ENCODE measurements at places on chromosomes 4 and X.
A peak's percentile ranks its signal among the peaks of the same experiment; 100 is the strongest.

GRCh38 chrX:48487362-48487798, 11.4 kb downstream of the FTSJ1 start:
- DNase-seq: peak; percentile 80

GRCh38 chrX:26649534-26649933, 433.6 kb downstream of the MAGEB5 start:
- peak; percentile 0 for DNase-seq

DNA sequence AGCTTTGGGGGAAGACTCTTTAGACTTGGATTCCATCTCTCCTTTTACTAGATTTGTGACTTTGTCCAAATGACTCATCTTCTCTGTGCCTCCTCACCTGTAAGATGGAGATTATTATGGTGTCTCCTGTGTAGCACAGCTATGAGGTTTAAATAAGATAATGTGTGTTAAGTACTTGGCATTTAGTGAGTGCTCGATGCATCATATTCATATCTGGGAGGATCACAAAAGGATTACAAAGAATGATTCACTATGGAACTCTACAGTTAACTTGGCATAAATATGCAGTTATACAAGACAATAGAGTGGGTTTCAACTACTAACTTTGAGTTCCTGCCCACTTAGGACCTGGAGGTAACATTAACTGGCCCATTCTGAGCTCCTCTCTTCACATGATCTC, 2.3 kb downstream of the GBA3 start:
- no peak for DNase-seq

DNA sequence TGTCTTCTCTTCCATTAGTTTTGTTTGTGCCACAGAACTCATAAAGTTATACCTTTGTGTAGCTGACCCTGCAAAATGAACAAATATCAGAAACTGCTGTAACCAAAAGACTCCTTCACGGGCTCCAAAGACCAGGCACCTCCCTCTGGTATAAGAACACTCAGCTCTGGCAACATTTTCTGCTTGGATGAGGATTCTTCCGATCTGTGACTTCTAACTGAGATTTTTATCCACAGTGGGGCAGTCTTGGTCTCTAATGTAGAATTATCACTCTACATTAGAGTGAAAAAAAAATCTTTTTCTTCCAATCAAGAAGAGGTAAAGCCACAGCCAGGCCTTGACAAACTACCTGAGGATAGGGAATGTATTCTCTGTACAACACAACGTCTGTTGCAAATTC, 38.5 kb upstream of the PRSS48 start:
- no peak for DNase-seq

GRCh38 chr4:73679836-73680235, 59.6 kb upstream of the RASSF6 start:
- no peak for DNase-seq

DNA sequence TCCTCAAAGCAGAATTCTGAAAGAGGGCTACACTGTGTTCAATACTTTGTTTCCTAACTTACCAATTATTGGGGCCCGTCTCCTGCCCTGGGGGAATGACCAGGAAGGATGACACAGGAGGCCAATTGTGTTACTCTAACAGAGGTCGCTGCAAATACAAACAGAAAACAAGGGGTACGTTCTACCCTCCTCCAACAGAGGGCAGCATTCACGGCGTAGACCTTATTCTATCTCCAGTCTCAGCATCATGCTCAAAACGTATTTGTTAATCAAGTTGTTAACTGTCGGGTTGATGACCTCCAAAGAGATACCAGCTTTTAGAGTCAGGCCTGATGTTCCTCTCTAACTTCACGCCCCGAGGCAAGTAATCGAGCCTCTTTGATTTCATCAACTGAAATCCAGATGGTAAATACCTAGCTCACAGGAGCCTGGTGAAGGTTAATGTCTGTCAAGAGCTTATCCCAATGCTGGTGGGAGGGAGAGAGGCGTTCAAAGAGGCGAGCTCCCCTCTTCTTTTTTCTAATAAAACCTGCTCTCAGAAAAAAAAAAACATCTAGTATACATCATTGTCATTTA, 181.0 kb upstream of the KCNIP4 start:
- peak; percentile 28 for DNase-seq

DNA sequence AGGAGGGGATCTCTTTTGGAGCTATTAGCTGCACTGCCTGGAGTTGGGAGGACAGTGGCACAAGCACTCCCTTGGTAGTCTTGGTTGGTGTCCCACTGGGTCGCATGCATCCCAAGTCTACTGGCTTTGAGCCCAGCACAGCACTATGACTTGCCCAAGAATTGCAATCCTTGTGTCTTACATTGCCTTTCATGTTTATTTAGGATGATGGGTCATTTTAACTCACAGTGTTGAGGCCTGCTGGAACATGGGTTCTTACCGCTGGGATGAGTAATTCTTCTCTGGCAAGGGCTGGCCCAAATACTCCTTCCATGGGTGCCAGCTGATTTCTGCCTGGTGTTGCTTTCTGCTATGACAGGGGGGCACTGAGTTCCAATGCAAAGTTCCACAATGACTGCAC, 185.5 kb downstream of the TEX13C start:
- DNase-seq: no peak

DNA sequence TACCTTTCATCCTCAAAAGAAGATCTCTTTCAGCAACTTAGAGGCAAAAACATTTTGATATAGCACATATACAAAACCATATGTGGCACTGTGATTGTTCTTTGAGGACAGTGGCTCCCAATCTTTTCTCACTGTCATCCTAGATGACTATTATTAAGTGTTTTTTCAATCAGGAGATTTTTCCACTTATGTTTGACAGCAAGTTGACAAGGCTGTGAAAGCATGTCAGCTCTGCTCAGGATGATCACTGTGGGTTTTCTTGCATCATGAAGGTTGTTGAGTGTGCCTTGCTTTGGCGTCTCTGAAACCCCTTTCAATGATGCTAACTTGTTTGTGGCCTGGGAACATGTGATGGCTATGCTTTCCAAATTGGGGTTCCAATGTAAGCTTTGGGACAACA, 20.2 kb upstream of the NSUN7 start:
- DNase-seq: no peak

- DNase-seq: no peak
Observed at GRCh38 chr4:19187691-19188090, 1064.0 kb upstream of the SLIT2 start.

- no peak for DNase-seq
Observed at GRCh38 chrX:96440941-96441340, 243.7 kb upstream of the DIAPH2 start.

- no peak for DNase-seq
Observed at GRCh38 chr4:29047341-29048041, 1672.7 kb upstream of the PCDH7 start.

DNA sequence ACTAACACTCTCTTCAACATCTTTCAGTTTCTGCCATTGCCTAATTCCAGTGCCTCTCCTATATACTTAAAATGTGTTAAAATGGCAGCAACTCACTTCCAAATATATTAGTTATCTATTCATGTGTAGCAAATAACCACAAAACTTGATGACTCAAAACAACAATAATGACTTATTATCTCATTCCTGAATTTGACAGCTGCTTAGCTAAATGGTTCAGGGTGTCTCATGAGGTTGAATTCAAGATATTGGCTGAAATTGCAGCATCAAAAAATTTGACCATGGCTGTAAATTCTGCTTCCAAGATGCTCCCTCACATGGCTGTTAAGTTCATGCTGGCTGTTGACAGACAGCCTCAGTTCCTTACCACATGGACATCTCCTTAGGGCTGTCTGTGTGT, 25.3 kb downstream of the PITX2 start:
- DNase-seq: no peak

DNA sequence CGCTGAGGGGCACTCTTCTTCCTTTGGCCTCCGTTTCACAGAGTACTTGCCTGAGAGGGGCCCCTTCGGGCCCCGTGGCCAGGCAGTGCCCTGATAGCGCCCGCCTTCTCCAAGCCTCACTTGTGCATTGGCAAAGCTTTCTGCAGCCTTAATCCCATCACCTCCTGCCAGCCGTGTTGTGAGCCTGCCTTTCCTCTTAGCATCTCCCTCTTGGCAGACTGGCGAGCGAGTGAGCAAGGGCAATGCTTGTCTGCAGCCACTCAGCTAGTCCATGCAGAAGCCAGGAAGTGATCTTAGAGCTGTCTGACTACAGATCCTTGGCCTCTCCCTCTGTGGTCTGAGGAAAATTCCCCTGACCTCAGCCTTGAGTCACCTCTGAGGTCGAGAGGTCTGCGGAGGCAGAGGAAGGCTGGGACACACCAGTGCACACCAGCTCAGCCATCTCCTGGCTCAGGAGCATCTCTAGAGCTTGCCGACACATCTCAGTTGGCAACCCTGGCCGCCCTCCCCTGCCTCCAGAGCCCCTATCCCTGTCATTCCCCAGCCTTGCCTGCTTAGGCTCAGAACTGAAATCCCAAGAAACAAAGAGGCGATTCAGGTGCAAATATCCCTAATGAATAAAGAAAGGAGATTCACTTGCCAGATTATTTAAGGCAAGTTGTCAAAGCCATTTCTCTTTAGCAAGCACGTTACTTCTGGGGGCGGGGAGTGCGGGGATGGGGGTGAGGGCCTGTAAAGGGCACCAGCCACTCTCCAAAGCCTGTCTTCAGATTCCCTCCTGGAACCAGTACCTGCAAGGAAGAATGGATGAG, 143.5 kb upstream of the MAMLD1 start:
- DNase-seq: peak; percentile 18

DNA sequence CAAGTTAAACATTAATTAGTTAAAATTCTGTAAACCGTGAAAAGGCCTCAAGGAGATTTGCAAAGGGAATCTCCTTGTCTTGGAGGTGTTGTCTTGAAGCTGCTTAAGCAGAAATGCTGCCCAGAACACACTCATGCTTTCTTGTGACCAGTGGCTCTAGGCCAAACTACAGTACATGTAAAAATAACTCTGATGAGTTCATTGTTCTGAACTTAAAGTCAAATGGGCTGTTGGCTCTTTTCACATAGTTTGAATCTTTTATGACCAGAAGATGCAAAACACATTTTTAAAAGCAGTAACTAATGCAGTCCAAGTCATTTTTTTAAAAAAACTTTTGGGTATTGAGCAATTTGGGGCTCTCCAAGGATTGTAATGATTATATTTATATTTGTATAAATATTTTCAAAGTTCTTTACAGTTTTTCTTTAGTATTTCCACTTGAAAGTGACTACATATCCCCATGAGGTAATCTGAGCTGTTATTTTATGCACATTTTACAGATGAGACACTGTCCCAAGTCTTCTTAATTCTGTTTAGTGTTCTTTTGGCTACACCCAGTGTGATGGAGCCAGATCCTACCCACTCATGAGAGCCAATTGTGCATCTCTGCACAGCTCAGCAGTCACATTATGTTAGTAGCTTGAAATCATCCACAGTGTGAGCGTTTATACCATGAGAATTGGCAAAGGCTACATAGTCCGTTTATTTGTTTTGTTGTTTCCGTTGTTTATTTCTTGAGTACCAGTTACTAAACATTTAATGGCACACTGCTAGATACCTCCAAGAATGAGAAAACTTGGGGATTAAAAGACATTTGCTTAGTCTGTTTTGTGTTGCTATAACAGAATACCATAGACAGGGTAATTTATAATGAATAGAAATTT, 112.8 kb upstream of the ATXN3L start:
- DNase-seq: peak; percentile 13

DNA sequence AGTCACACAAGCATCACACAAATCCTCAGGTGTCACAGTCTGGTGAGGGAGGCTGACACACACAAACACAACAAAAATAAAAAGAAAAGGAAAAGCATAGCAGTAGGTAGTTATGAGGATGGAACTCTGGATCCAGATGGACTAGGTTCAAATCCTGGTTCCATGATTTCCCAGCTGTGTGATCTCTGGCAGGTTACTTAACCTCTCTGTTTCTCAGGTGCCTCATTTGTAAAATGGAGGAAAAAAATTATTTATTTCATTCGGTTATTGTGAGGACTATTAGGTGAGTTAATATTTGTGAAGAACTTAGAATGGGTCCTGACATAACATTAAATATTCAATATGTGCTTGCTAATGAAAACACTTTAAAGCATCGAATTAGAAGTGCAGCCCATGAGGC, 19.8 kb downstream of the GAGE1 start:
- DNase-seq: no peak

DNA sequence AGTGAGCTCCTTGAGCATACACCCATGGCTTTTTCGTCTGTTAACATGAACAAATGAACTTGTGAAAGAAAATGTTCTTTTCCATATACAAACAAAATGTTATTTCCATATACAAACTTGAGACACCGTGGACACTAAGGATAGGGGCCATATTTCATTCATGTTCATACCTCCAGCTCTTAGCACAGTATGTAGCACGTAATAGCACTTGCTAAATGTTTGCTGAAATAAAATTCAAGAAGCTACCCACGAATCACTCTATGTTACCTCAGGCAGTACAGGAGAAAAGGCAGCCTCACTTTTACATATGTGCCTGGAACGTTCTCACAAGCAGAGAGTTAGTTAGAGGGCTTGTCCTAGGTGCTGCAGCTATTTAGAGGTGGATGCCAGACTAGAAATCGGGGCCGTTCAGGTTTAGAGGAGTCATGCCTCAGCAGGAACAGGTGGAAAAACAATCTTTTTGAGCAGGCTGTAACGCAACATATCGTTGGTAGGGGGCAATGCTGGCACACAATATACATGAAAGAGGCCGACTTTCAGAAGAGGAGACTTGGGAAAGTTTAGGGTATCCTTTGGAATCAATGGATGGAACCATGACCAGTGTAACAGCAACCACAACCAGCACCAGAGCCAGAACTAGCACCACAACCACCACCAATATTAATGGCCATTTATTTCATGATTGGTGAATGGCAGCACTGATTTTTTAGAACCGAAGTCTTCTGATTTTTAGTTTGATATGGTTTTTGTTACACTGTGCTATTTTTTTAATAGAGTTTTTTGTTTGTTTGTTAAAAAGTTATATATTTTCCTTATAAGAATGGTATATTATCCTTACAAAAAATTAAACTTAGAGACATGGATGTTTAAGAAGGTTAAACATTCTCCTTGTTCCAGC, 14.8 kb upstream of the PAQR3 start:
- peak; percentile 40 for DNase-seq
